GM19239 (cell line): ENCODE measurements at places on chromosomes 1 and 21.

- no peak for DNase-seq
Observed at GRCh38 chr1:203839081-203839480, 22.3 kb upstream of the SNRPE start.

GRCh38 chr21:32463889-32464300 is 51.4 kb downstream of the EVA1C start:
- no peak for DNase-seq

DNA sequence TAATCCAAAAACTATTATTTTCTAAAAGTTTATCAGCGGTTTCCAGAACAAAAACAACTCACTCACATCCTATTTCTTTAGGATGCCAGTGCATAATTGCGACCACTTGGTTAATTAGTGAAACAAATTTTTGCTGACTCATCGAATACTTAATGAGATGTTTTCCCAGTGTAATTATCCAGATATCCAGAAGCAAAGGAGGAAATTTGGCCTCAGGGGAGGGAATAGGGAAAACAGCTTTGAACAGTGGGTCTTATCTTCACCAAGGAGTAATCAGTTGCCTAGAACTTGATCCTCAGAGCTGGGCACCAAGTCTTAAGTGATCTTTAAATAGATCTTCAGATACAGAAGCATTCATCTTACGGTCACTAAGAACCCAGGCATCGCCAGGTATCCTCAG is 24.3 kb downstream of the STYXL2 start:
- DNase-seq = no peak

DNA sequence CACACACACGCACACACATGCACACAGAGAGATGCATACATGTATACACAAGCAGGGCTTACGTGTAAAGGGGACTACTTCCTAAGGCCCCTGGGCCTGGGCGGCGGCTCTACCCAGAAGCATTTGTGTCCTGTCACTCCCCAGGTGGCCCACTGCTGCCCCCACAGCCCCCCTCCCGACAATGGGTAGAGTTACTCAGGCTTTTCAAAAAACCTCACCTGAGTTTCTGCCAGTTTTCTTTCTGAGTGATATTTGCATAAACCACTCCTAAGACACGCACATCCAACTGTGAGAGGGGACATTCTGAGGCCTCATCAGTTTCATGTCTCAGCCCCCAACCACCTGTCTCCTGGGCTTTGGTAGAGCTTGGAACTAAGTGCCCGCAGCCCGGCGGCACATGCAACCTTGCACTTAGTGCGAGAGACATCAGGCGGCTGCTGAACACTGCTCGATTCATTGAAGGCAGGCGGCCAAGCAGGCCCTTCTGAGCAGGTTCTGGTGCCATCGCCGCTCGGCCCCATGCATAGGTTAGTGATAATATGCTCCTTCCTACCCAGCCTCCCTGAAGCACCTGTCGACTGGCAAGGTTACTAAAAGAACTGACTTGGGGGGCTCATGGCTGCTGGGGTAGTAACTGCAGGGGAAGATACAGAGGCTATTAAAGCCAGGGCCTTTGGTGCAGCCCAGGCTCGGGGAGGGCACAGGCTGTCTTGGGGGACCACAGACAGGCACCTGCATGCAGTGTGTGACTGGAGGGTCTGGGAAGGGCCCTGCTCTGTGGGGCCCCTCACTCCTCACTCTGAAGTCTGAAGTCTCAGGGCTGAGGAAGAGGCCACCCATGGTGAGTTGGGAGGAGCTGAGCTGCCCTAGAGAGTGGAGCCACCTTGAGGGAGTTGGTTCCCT is 364.2 kb upstream of the VAMP3 start:
- no peak for DNase-seq

- DNase-seq = no peak
Observed at GRCh38 chr1:232768793-232769192, 36.4 kb upstream of the MAP10 start.

- no peak for DNase-seq
Observed at GRCh38 chr1:150406483-150406882, 42.5 kb downstream of the RPRD2 start.

DNA sequence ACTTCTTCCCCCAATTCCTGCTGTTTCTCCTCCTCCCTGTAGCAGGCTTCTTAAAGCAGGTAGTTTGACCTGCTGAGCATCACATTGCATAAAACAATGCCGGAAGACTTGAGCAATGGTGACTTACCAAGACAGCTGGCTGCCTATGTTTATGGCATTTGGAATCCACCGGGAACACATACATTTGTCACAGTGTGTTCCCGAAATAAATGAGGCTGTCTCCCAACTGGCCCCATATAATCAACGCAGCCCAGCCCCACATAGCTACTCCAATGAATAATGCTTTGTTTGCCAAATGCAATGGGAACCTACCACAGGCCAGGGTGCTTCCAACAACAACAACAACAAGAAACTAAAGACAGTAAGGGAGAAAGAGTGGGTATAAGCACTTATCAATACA is 186.1 kb upstream of the MAP1LC3C start:
- no peak for DNase-seq

GRCh38 chr1:79422726-79423125 is 416.2 kb upstream of the ADGRL4 start:
- DNase-seq = no peak

GRCh38 chr1:31072304-31072746 is 6.8 kb upstream of the PUM1 start:
- DNase-seq = no peak

DNA sequence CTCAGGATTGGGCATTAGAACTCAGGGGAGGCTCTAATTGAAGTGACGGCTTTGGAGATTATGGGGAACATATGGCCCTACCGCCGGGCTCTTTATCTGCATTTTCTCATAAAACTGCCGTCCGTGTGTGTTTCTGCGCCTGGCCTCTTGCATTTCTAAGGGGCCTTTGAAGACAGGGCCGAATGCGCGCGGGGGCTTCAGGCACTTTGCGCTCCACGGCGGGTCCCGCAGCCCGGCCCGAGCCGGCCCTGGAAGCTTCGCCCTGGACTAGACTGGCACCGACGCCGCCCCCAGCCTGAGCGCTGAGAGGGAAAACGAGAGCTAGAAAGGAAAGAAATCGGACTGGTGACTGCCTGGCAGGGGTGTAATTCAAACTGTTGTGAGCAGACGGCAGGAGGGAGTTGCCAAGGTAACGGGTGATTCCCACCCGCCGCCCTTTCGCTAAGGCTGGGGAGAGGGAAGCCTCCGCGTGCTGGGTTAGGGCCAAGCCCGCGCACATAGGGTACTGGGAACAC is 120.7 kb downstream of the LMX1A start:
- no peak for DNase-seq

- no peak for DNase-seq
Observed at GRCh38 chr1:59139396-59139795, 157.5 kb upstream of the FGGY start.

- DNase-seq = no peak
Observed at GRCh38 chr1:214398490-214398889, 117.5 kb downstream of the SMYD2 start.

- DNase-seq = peak; percentile 88
Observed at GRCh38 chr1:21607549-21608529, 61.3 kb downstream of the RAP1GAP start.

DNA sequence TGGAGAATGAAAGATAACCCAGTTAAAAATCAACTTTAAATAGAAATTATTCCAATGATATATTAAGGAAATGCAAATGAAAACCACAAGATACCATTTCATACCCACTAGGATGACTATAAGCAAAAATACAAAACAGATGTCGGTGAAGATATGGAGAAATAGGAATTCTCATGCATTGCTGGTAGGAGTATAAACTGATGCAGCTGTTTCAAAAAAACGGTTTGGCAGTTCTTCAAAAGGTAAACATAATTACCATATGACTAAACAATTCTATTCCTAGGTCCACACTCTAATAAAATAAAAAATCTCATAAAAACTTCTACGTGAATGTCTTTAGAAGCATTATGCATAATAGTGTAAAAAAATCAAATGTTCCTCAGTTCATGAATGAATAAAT is 763.3 kb upstream of the BRINP3 start:
- no peak for DNase-seq

GRCh38 chr1:73784026-73784425 is 413.9 kb downstream of the LRRIQ3 start:
- no peak for DNase-seq

DNA sequence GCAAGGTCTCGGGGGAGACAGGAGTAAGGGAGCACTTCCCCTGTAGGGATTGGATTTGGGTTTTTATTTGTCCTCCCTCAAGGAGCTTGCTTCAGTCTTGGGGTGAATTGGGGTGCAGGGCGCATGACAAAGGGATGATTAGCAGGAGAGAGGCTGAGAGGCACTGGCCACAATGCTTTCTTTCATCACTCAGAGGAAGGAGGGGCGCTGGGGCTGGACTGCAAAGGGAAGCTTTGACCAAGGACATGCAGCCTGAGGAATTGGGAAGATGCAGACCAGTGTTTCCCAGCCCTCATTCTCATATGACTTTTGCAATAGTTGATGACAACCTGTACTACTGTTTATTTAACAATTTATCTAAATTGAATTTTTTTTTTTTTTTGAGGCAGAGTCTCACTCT is 34.1 kb upstream of the PDPN start:
- no peak for DNase-seq

DNA sequence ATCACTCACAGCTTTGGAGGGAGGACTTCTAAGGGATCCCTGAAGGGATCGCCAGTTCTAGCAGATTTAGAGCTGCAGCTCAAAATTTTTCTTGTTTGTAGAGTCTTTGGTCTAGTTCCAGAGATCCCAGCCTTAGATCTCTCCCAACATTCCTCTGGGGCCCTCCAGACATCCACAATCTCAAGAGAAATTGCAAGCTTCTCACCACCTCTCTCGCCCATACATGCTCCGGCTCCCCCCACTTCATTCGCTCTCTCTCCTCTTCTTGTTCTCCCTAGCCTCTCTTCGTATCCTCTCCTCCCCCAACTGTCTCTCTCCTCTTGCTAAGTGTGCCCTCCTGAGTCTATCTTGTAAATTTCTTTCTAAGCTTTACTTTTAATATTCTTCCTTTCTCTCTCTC is 15.1 kb upstream of the TUT4 start:
- no peak for DNase-seq

- no peak for DNase-seq
Observed at GRCh38 chr1:150620919-150621318, 8.5 kb downstream of the ENSA start.

DNA sequence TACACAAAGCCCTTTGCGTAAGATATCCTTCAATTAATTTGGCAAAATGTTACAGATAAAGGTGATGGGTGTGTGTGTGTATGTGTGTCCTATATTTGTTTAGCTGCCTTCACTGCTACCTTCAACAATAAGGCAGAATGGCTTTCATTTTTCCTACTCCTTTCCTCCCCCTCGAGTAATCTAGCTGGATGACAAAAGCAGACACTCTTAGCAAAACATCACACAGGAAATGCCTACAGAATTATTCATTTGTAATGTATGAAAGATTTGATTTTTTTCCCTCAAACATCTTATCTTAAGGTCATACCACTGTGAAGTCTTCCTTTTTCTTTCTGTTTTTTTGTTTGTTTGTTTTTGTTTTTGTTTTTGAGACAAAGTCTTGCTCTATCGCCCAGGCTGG is 10.6 kb downstream of the PTPN22 start:
- no peak for DNase-seq

DNA sequence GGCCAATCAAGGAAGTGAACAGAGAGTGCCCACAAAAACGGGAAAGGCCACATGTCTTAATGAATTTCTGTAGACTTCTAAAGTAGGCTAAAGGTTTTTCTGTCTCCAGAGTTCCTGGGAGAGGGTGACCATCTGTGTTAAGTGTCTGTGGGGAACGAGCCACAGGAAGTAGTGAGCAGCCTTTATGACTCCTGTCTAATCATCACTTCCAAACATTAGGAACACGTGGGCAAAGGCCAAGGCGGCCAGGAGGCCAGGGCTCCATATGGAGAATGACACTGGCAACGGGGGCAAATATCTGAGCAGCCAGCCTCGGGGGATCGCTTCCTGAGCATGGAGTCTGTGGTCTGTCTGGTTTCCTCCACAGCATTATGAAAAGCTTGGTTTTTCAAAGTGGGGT is 7.1 kb downstream of the FAM89A start:
- no peak for DNase-seq

GRCh38 chr1:25645637-25646400 is 29.2 kb downstream of the MAN1C1 start:
- no peak for DNase-seq

GRCh38 chr1:8506995-8507615 is 189.2 kb downstream of the SLC45A1 start:
- DNase-seq = no peak

GRCh38 chr1:100627054-100627716 is 89.2 kb downstream of the GPR88 start:
- DNase-seq = no peak

DNA sequence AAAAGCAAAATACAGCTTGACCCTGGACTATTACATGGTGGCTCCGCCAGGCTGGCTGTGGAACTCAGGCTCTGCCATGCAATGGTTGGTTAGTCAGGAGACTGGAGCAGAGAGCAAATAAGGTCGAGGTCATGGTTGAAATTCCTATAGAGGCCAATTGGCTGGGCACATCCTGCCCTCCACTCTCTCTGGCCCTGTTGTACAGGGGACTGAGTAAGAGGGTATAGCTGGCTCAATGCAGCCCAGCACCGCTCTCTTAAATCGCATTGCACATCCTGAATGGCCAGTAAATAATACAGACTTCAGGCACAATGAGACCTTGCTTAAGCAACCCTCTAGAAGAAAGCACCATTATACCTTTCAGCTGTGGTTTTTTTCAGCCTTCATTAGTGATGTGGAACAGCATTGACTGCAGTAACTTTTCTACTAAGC is 59.3 kb upstream of the PPP2R5A start:
- DNase-seq = no peak

GRCh38 chr1:216804111-216804510 is 80.9 kb upstream of the ESRRG start:
- DNase-seq = no peak

DNA sequence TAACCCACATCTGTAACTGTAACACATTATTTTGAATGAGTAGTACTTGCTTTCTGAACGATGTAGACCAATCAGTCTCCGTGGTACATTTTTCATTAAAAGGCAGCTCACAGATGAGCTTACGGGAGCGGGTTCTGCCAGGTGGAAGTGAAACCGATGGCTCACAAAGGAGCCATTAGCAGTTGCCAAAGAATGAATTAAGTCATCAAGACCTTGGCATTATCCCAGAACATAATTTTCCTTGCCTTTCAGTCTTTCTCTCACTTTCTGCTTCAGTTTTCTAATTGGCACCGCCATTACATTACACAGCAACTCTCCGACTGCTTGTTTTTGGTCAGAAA is 33.5 kb upstream of the UTS2 start:
- DNase-seq = no peak

DNA sequence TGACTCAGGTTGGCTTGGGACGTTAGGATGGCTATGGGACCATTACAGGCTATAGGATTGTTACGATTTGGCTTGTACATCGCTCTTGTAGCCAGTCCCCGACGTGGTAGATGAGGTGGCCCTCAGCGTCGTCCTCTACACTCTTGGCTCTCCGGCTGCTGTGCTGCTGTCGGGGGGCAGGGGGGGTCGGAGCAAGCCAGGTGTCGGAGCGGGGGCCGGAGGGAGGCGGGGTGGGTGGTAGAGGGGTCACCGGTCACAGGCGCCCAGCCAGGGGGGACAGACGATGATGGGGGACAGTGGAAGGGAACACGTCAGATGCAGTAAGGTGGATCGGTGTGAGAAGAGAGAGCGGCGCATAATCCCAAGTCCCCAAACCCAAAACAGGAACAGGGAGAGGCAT is 4.7 kb downstream of the CLK2 start:
- no peak for DNase-seq

- no peak for DNase-seq
Observed at GRCh38 chr1:70745199-70745598, 302.4 kb downstream of the PTGER3 start.
